ENCODE measurements at places on chromosomes 3 and 15.

- DNase-seq = no peak
These were observed 182.5 kb downstream of the TPRG1 start for GRCh38 chr3:189353988-189354889.

- no peak for DNase-seq
These were observed 6.8 kb upstream of the TRH start for GRCh38 chr3:129967761-129968160.

GRCh38 chr3:16427103-16427965, 86.2 kb downstream of the RFTN1 start:
- no peak for DNase-seq

DNA sequence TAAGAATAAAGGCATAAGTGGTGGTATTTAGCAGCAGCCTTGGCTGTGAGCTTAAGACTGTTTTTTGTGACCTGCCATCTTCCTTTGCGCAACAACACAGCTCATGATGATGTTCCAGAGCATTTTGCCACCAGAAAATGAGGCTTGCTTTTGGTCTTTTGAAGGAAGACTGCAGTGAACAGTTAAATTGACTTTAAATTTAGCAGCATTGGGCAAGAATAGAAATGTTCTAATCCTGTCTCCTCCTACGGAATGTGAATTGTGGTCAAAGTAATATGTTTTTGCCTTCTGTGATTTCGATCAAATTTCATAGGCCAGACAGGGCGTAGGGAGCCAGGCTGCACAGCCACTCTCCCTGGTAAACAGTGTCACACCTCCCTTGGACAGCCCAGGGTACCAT, 460.7 kb upstream of the RASGRP1 start:
- no peak for DNase-seq

DNA sequence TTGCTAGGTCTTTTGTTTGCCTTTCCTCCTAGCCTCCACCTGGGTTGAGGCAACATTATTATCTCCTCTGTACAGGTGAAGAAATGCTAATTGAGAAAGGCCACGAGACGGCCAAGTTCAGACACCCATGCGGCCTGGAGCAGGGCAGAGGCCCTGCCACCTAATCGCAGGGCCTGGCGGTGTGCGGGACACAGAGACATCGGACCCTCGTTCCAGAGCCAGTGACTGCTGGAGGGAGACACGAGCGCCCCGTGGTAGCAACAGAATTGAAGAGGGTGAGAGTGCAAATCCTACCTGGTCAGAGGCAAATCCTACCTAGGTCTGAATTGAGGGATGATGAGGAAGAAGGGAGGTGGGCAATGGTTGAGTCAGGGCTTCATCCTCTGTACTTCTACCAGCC, 113.8 kb upstream of the MEF2A start:
- no peak for DNase-seq

DNA sequence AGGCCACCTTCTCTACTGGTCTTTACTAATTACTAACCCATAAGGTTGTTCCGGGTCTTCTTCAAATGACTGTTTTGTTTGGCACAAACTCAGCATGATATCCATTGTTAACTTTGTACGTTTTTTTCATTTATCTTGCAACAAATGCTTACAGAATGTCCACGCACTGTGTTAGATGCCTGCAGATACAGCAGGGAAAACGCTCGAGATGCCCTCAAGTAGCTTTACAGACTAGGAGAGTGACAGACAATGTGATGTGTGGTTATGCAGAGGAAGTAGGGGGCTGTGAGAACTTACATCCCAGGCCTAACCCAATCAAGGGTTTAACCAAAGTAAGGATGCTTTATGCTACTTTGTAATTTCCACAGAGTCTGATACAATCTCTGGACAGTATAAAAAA, 949 bp upstream of the RFC4 start:
- DNase-seq = no peak

- no peak for DNase-seq
These were observed 13.8 kb upstream of the STARD5 start for GRCh38 chr15:81337713-81338157.

DNA sequence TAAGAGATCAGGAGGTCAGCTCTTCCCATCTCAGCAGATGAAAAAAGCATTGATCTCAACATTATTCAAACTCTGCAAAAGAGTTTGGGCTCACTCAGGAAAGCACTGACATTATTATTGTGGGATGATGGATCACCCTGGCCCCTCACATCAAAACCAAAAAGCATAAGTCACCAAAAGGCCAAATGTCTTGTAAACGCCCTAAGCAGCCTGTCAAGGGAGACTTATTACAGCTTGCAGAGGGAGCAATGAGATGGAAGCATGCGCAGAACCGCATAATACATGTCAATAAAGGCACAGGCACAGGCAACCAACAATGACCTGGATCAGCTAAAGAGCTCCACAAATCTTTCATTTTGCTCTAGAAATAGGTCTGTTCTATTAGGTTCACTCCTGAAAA, 4.6 kb downstream of the FSIP1 start:
- DNase-seq = no peak

GRCh38 chr15:29736012-29736743, 86.1 kb downstream of the TJP1 start:
- no peak for DNase-seq

DNA sequence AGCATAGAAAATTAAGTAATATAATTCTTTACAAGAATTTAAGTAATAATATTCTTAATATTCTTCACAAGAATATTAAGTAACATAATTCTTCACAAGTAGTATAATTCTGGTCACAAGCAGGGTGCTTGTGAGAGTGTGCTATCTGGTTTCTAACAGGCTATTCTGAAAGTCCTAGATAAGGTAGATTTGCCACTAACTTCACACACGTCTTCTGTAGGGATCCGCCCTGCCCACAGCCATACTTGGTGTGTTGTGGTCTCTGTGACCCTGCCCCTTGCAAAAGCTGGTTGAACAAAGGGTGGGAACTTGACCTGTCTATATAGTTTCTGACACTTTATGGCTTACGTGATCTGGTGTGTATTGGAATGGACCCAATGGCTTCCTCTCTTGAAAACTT, 253.4 kb upstream of the MDFIC2 start:
- no peak for DNase-seq

- no peak for DNase-seq
These were observed 62.6 kb downstream of the AKAP13 start for GRCh38 chr15:85443046-85443445.

- no peak for DNase-seq
These were observed 68.5 kb downstream of the KCNH8 start for GRCh38 chr3:19216669-19217337.

DNA sequence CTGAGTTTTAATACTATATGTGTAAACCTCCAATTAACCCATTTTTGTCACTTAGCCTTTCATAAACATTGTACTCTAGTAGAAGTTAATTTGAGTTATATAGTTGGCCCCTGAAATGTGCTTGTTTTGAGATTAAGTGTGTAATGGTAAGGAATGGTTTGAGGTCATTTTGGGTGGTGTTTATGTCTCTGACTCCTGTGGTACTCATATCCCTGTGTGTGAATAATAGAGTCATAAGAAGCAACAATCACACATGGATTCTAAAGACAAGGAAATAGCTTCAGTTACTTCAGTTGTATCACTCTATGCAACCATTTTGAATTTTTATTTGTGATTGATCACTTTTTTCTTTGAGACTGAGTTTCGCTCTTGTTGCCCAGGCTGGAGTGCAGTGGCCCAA, 408.5 kb downstream of the MFSD1 start:
- no peak for DNase-seq

DNA sequence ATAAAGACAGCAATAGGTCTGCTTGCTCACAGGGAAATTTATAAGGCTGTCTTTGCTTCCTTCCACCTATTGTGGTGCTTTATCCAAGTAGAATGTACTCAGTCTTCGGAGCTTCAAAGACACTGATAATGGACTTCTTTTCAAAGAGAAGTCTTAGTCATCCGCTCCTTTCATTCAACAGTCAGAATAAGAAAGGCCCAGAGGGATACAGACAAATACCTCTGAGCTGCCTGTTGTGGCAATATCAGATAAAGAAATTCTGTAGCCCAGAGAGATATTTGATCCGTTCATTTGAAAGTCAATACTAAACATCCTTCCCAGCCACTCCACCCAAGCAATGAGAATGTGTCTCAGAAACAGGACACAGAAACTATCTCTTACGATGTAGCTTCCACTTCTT, 110.0 kb downstream of the FHIT start:
- DNase-seq = no peak

- no peak for DNase-seq
These were observed 10.9 kb downstream of the CCR5AS start for GRCh38 chr3:46395766-46396530.

- DNase-seq = no peak
These were observed 50.3 kb upstream of the PLSCR5 start for GRCh38 chr3:146655333-146655996.

GRCh38 chr15:27744641-27745040, 354.5 kb downstream of the OCA2 start:
- no peak for DNase-seq

DNA sequence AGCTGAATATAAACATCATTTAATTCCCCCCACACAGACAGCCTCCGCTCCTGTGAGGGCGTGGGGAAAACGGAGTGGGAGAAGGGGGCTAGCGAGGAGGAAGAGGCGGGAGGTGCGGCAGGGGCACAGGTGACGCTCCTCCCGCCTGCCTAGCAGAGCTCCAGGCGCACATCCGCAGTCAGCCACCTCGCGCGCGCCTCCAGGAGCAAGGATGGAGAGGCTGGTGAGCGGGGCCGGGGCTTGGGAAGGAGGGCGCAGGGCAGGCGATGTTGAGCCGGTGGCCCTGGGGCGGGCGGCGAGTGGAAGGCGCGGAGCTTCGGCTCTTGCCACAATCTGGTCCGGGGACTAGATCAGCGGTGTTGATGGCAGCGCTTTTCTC, at the start of gene CD200:
Gene CD200, plus strand, starts transcription at position 155 of the 379 bp plus-strand sequence. Its CDS starts 57 bp downstream, at position 212.
- DNase-seq = no peak

DNA sequence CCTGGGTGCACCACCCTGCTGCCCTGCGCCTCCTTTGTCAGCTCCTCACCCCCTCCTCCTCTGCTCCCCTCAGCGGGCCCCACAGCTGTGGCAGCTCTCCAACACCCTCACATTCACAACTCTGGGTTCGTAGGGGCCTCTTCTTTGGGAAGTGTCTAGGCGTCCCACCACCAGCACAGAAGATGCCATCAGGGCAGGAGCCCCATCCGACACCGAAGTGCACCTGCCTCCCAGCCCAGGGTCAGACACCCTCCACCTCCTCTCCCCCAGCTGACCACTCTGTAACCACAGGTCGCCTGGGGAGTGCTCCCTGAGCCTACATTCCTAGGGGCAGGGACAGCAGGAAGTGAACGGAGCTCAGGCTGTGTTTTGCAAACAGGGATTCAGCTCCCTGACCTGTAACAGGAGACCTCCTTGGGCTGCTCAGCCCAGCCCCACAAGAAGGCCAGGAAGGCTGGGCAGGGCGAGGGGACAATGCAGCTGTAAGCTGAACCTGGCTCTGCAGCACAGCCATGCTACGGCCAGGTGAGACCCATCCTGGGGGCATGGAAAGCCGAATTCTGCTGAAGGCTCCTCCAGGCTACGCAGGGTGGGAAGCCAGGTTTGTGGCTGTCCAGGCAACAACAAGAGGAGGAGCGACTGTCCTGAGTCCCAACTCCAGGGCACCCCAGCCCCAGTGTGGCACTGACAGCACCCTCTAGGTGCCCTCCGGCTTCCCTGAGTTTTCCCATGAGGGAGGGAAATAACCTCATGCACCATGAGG, 269.0 kb downstream of the GOLGA6L6 start:
- no peak for DNase-seq

Measured in DMS 273 treated with DMSO at 0.1 percent for 48 hours (cell line).